Spinal cord (tissue), 10 donors: ENCODE measurements at places on chromosomes 5 and 9. TPM values are rescaled to one million over a fixed set of nuclear protein-coding genes. Genes with fewer than 3 reads are reported as not detected.

AJM1 gene
- 1.2 TPM for total RNA-seq

ACTL7A gene
- total RNA-seq = not detected

FANCC gene
- 14.7 TPM for total RNA-seq

CDH9 gene
- total RNA-seq = 11.3 TPM

PCDH12 gene
- total RNA-seq = 12.9 TPM

EGFL7 gene
- 93.5 TPM for total RNA-seq

GARIN3 gene
- not detected for total RNA-seq

SLC4A9 gene
- total RNA-seq = 0.39 TPM

PCDHGA4 gene
- total RNA-seq = 8.2 TPM

PCDHGA12 gene
- total RNA-seq = 8.5 TPM

IFNA13 gene
- not detected for total RNA-seq

RANBP3L gene
- 45.7 TPM for total RNA-seq

SLC6A19 gene
- 0.10 TPM for total RNA-seq

DIRAS2 gene
- 50.8 TPM for total RNA-seq

PRR7 gene
- total RNA-seq = 4.3 TPM

DNA sequence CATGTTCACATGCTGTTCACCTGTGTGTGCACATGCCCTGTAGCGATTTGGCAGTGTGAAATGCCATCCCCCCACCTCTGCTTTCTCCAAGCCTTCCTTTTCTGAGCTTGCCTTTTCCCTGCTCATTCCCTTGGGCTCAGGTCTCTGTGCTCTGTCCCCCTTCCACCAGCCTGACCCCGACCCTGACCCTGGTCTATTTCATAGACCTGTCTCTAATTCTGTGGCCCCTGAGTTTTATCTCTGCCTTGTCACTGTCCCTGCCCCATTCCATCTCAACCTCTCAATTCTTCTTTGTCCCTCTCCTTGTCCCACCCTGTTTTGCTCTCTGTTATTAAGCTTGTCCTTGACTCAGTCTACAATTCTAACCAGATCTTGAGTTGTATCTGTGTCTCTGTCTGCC lies 735 bp downstream of the ARAP3 start:
- no peak for DNase-seq

DNA sequence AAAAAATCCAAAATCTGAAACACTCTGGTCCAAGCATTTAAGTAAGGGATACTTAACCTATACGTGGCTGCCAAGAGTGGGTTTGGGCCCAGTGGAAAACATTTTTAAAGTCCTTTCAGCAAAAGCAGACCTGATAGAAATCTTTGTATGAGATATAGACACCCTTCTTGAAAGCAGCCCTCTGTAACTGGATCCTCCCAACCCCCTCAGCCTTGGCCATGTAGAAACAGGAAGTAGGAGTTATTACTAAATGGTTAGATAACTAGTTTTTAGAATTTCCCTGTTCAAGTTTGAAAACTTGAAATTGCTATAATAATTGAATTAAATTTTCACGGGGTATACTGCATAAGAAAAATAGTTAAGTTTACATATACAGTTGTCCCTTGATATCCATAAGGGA lies 111.3 kb upstream of the PCA3 start:
- DNase-seq = no peak

DNA sequence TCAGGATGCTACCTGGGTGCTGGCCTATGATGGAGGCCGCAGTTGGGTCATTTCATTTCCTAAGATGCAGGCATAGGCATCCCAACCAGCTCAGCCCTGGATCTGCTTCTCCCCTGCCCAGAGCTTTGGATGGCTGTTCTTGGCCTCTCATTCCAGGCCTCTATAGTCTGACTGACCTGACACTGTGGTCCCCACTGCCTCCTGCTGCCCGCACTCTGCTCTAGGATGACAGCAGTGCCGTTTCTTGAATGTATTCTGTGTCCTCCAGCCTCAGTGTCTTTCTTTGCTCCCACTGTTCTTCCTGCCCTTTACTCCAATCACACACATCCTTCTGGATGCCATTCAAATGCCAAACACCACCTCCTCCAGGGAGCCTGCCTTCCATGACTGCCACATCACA lies 235.7 kb downstream of the HSPA4 start:
- no peak for DNase-seq

DNA sequence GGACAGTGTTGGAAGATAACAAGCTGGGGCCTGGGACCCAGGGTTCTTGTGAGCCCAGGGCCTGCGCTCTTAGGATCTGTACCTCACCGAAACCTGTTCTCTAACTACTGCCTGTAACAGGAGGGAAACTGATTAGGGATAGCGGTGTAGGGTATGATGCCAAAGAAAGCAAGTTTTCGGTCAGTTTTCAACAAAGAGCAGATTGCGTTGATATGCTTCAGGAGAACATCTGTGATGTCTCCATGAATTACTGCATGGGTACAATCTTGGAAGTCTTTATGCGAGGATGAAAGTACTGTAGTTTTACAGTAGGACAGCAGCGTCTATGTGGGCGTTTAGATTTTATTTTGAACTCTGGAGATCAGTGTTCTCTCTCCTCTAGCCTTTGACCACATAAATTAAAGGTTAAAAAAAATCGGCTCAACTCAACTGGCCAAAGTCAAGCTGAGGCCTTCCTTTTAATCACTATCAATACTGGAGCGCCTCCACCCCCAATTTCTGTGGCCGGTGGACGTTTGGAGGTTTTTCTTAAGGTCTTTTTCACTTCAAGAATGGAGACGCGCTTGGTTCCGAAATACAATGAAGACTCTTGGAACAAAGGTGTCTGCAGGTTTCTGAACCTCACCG lies 3.0 kb downstream of the NFIL3 start:
- DNase-seq = no peak

GRCh38 chr9:16898464-16898863 lies 28.0 kb upstream of the BNC2 start:
- no peak for DNase-seq

DNA sequence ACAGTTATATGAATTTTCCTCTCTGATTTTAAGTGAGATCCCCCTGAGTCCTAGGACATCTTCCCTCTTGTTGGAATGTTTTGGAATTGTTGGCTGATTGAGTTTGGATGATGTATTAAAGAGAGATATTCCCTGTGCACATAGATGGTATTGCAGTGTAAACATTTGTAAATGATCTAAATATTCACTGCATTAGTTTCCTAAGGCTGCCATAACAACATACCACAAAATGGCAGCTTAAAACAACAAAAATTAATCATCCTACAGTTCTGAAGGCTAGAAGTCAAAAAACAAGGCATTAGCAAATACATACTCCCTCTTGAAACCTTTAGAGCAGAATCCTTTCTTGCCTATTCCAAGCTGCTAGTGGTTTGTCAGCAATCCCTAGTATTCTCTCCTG lies 38.0 kb upstream of the MROH2B start:
- DNase-seq = no peak

GRCh38 chr5:71645030-71645429 lies 57.9 kb downstream of the MCCC2 start:
- peak; percentile 29 for DNase-seq

- no peak for DNase-seq
Observed at GRCh38 chr5:73997960-73998359, 372.0 kb downstream of the ARHGEF28 start.

GRCh38 chr5:538271-538771 lies 14.1 kb upstream of the SLC9A3 start:
- no peak for DNase-seq

DNA sequence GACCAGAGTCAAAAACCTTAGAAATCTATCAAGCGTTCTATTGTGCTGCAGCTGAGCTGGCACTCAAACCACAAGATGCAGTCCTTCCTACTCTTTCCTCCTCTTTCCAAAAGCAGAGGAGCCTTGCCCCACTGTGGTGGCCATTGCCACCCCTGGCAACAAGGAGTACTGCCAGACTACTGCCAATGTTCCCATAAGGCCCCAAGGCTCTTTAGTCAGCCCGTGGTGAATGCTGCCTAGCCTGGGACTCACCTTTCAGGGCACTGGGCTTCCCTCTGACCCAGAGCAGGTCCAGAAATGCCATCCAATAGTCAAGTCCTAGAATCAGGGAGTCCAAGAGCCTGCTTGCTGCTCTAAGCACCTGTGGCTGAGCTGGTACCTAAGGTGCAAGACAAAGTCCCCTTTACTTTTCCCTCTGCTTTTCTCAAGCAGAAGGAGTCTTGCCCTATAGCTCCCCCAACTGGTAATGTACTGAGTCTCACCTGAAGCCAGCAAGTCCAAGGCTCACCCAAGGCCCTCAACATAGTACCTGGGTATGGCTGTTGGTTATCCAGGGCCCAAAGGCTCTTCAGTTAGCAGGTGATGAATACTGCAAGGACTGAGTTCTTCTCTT lies 219.4 kb downstream of the ATPSCKMT start:
- no peak for DNase-seq

DNA sequence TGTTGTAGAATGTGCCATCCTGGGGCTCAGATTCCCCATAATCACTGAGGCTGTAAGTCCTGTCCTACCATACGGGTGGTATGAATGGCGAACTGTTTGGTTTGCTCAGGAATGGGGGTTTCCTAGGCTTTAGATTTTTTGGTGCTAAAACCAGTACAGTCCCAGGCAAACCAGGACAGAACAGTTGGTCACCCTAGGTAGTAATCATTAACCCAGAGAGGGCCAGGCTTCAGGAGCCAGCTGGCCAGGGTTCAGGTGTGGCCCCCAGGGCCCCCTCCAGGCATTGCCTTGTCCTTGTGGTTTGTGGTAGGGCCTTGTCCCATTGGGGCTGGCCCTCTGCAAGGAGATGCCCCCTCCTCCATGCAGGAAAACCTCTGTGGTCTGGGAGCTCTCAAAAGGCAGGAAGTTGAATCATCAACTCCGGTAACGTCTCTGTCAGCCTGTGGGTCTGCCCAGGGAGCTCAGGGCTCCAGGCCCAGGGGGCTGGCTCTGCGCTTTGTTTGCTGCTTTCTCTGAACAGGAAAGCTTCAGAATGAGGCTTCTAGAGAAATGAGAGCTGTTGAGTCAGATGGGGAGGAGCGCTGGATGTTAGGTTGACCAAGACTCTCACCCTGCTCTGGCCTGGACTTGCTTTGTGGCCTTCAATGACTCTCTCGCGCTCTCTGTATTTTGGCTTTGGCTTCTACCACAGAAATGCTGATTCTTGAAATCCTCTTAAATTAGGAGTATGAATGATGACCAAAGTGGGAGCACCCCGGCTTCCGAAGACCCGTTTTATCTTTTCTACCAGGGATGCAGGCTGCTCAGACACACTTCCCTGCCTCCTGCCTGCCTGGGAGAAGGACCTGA lies 22.2 kb upstream of the JADE2 start:
- DNase-seq = no peak

- no peak for DNase-seq
Observed at GRCh38 chr5:158718738-158719505, 380.8 kb downstream of the EBF1 start.

GRCh38 chr5:116814626-116815385 lies 240.2 kb upstream of the SEMA6A start:
- DNase-seq = no peak

GRCh38 chr9:19209188-19209587 lies 21.3 kb upstream of the DENND4C start:
- no peak for DNase-seq

- no peak for DNase-seq
Observed at GRCh38 chr9:111282845-111283244, 47.2 kb downstream of the OR2K2 start.

DNA sequence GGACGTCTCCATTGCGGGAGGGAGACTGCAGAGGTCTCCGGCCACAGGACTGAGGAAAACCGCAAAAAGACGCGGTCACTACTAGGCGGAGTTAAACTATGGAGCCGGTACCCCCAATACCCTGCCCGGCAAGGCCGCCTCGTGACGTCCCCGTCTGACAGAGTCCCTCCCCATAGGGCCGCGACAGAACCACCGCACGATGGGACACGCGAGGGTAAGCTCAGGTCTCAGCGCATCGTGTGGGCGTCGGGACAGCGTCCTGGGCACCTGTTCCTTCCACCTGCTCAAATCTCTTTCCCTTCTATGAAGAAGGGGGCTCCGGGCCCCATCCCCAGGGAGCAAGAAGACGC lies 35.2 kb upstream of the GLDC start:
- DNase-seq = no peak

GRCh38 chr9:78005231-78006002 lies 26.2 kb downstream of the GNAQ start:
- no peak for DNase-seq

- DNase-seq = no peak
Observed at GRCh38 chr9:126494264-126494663, 119.5 kb upstream of the LMX1B start.

- DNase-seq = no peak
Observed at GRCh38 chr5:120529386-120529785, 65.3 kb downstream of the PRR16 start.

DNA sequence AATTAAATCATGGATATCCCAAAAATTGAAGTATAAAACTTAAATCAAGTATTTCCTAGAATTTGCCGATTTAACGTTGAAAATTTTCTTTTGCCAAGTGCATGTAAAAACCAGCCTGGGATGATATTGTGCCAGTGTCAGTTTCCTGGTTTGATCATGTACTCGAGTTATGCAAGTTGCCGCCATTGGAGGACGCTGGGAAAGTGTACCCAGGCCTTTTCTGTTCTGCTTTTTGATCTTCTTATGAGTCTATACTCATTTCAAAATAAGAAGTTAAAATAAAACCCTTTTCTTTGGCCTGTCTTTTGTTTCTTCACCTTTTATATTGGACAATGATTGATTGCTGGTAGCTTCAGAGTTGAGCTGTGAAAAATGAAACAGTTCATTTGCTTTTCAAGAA lies 93.1 kb upstream of the NFIL3 start:
- DNase-seq = no peak
